AML-193 (cell line): ENCODE measurements at places on chromosomes 4 and X.
A peak's percentile ranks its signal among the peaks of the same experiment; 100 is the strongest.

DNA sequence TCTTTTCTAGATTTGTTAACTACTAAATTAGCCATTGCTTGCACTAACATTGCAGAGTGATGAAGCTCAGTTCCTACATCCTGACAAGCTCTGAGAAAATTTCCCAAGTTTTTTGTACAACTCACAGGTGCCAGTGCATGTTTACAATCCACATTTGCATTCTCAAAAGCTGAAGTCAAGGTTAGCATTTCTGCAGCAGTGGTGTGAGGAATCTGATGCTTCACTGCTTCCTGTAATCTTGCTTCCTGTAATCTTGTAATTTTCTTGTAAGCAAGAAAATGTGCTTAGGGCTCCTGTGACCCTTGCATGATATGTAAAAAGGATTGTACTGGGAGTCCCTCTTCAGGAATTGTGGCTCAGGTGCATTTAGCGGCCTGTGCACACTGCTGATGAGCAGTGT is 207.4 kb upstream of the CXCL13 start:
- no peak for DNase-seq

DNA sequence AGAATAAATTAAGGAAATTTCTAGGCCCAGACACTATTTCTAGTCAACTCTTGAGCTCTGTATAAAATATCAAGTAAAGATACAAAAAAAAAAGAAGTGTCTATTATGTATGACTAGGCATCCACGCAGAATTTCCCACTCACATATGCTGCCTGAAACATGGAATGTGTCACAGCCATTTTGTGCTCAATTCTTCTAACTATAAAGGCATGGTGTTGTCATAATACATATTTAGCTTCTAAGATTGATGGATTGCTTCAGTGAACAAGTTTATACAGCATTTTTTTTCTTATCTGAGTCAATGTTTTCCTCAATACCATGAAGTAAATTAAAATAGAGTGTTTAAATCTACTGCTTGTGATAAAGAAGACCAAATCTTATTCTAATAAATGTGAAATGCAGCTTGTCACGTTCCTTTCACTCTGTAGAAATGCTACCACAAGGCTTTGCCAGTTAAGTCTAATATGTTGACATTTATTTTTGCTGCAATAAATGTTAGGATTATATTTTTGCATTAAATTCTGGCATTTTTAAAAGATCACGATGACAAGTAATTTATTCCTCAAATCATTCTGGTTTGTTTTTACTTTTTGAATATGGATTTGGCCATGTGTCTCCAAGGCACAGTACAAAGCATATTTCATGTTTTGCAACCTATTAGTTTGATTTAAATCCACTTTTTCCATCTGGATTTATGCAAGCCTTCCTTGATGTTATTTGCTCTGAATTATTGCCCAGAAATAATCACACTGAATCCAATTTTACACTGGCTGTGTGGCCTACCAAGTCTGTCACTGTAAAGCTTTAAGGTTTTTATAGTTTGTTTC is 1829.0 kb upstream of the PCDH7 start:
- DNase-seq = no peak

DNA sequence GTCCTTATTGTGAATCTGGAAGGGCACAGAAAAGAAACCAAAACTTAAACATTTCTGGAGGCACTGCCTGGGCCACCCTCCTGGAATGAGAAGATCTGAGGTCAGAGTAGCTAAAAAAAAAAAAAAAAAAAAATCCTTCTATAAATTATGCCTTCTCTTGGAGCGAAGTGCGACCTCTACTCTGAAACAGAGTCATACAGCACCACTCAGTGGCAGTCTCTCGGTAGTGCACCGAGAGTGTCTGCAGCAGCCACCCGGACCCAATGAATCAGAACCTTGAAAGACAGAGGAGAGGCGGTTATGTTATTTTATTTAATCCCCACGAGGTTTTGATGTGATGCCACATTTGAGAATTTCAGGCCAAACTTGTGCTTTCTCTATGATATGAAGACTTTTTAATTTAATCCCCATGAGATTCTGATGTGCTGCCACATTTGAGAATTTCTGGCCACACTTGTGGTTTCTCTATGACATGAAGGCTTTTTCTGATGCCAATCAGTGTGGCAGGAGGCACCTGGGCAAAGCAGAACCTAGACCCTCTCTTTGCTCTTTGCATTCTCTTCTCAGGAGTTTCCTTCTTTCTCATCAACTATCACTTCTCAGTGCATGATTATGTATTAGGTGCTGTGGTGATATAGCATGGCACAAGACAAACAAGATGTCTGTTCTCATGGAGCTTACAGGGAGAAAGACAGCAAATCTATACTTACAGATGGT is 5.6 kb upstream of the CT47C1 start:
- DNase-seq = no peak

DNA sequence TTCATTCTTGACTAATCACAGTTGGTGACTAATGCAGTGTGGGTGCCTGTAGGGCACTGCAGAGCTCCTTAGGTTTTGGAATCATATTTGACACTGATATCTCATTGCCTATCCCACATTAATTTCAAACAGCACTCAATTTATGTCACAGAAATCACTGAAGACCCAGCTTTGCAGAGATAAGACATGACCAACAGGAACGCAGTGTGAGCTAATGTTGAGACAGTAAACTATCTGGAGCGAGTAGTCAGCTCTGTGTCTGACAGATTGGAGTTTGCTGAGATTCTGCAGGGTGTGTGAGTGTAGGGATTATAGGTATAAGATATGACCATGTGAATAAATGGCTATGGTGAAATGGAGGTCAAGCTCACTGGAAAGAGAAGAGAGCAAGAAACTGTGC is 1586.1 kb upstream of the AGA start:
- DNase-seq = no peak

DNA sequence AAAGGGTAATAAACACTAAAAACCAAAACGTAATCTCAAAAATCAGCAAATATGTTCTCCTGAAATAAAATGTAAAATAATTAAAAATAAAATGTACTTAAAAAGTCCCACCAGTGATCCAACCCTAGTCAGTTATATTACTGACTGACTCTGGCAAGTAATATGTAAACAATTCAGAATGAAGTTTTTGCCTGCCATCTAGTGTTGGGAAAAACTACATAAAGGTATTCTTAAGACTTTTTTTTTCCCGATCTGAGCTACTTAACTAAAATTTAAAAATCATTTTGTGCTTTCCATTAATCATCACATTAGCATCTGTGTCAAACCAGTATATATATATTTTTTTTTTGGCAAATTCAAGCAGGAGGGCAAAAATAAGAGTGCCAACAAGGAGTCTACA is 24.0 kb downstream of the RCHY1 start:
- peak; percentile 8 for DNase-seq

- DNase-seq = peak; percentile 30
Observed at GRCh38 chr4:107991945-107992630, 2.4 kb downstream of the HADH start.

DNA sequence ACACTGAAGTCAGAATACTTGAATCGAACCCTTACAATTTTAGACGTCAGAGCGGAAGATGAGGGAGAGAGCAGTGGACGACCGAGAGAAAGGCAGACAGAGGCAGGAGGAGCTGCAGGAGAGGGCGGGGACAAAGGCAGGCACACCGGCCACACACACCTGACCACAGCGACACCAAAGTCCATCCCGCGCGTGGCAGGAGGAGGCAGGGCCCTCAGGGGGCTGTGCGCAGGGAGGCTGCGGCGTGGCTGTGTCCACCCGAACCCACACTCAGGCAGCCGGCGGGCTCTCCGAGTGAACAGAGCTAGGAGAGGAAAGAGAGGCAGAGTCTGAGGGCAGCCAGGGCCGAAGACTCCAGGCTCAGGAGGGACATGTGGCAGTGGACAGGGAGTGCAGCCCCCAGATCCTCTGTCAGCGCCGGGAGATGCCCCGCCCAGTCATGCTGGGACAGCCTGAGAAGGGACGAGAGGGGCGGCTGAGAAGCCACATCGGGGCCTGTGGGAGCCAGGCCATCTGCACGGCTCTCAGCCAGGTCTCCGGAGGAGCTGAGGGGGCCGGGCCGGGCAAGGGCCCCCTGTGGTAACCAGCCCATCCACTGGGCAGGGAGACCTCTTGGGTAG is 20.1 kb downstream of the GAK start:
- no peak for DNase-seq

DNA sequence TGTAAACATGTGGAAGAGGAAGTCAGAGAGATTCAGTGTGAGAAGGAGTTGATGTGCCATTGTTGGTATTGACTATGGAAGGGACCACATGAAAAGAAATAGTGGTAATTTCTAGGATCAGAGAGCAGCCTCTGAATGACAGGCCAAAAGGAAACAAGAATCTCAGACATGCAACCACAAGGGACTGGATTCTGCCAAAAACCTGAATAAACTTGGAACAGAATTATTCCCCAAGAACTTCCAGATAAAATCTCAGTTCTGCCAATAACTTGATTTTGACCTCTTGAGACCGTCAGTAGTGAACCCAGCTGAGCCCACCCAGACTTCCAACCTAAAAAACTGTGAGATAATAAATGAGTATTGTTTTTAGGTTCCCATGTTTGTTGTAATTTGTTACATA is 653.6 kb upstream of the NR3C2 start:
- no peak for DNase-seq

DNA sequence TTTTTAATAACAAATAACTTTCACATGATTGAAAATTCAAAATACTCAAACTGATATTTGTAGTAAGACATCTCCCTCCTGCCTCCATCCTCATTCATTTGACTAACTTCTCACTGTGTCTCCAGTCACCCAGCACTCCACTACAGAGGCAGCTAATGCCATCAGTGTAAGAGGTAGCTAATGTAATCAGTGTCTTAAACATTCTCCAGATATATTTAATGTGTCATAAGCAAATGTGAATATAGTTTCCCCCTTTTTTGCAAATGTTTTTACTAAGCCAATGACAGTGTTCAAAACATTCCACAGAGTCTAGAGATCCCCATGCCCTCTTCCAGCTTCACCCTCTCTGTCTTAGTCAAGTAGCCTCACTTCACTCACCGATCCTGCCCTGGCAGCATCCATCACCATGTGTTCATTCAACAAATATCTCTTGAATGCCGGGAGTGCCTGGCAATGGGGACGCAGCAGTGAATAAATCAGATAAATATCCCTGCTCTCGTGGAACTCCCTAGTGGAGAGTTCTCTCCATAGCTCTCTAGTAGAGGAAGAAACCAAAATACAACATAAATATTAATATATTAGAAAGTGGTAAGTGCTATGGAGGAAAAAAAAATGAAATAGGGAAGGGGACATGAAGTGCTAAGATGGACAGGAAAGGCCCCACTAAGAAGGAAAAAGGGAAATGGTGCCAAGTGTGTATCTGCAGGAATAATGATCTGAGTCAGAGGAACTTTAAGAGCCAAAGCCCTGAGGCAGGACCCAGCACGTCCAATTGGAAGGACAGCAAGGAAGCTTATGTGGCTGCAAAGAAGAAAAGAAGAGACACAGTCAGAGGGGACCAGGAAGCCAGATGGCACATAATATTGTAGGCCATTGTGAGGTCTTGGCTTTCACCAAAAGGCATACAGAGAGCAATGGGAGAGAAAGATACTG is 18.7 kb downstream of the SCFD2 start:
- no peak for DNase-seq

GRCh38 chr4:129545599-129546278 is 449.8 kb downstream of the C4orf33 start:
- peak; percentile 54 for DNase-seq

GRCh38 chrX:31367816-31368215 is 296.0 kb upstream of the FTHL17 start:
- DNase-seq = no peak

- DNase-seq = peak; percentile 10
Observed at GRCh38 chrX:20313899-20314298, 47.2 kb upstream of the RPS6KA3 start.

GRCh38 chr4:3203971-3204431 is 45.0 kb upstream of the MSANTD1 start:
- no peak for DNase-seq

DNA sequence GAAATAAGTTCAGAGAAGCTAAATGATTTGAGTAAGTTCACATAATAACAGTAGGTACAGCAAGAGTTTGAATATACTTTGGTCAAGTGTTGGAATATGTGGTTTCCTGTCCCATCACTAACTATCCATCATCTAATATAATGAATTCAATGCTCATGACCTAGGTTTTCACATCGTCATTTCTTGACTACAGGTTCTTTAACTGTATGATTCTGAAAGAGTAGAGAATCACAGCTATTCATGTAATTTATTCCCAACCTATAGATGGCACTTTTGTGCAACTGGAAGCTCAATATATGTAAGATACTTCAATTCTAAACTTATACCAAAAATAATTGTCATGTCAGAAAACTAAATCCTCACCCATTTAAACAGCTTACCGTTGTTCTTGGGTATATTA is 53.1 kb downstream of the TIGD2 start:
- no peak for DNase-seq

- no peak for DNase-seq
Observed at GRCh38 chr4:179415037-179415846, 1973.0 kb upstream of the AGA start.

- no peak for DNase-seq
Observed at GRCh38 chr4:99361899-99362275, 9.3 kb upstream of the ADH1C start.

DNA sequence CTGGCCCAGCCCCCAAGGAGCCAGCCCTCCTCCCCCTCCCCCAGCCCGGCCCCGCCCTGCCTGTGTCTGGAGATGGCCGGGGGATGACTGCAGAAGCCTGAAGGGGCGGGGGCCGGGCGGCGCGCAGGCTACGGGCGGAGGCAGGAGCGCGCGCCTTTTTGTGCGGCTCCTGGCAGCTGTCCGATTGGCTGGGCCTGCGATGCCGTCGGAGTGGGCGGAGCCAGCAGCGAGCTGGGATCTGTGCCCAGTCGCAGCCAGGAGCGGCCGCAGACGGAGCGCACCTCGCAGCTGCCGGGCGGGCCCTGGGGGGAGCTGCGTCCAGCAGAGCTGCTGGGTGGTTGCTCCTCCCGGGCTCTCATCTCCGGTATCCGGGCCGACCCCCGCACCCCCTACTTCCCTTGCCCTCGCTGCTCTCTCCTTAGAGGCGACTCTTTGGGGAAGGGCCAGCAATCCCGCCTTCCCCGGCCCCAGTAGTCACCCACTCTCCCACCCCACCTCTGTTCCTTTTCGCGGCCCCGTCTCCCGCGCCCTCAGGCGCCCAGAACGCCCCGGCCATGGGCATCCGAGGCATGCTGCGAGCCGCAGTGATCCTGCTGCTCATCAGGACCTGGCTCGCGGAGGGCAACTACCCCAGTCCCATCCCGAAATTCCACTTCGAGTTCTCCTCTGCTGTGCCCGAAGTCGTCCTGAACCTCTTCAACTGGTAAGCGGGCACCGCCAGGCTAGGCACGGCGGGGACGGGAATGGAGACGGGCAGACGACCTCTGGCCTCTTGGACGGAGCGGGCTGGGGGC is at the start of gene GABRQ:
Gene GABRQ, plus strand, starts transcription at position 247 of the 794 bp plus-strand sequence. Its CDS starts 308 bp downstream, at position 555.
- DNase-seq = no peak

DNA sequence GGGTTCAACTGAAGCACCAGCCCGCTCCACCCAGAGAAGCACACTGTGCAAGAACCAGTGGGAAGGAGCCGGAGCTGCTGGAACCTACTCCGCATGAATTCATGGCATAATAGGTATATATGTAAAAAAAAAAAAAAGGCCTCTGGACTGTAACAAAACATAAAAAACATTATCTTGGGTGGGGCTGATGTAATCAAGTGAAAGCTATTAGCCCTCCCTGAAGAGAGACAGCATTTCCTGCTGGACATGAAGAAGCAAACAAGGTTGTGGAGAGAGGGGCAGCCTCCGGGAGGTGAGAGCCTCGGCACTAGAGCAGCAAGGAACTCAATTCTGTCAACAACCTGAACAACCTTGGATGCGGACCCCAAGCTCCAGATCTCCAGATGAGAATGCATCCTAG is 50.7 kb downstream of the PLAC1 start:
- DNase-seq = no peak

GRCh38 chrX:54825716-54826438 is 18.3 kb downstream of the MAGED2 start:
- no peak for DNase-seq

GRCh38 chrX:106050054-106050453 is 11.5 kb upstream of the SERPINA7 start:
- no peak for DNase-seq

GRCh38 chr4:5999830-6000365 is 18.3 kb downstream of the C4orf50 start:
- DNase-seq = no peak
